Brain (organoid and tissue), 16 donors: ENCODE measurements at places on chromosomes 4 and X.

DNA sequence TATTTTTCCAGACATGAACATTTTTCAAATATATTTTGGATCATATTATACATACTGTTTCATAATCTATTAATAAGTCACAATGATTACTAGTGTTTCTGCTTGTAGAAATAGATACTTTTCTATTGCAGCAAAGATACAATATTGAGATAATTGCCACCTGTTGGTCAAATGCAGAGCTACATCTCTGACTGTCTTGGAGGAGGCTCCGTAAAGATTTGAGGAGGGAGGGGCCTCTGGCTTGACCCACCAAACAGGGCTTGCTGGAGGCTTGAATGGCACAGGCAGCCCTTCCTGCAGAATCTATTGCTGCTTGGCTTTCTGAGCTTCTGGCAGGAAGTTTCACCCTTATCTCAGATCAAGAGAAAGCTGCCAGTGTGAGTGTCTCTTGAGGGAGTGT, 99.3 kb upstream of the ARMCX2 start:
- peak; percentile 20 for DNase-seq

DNA sequence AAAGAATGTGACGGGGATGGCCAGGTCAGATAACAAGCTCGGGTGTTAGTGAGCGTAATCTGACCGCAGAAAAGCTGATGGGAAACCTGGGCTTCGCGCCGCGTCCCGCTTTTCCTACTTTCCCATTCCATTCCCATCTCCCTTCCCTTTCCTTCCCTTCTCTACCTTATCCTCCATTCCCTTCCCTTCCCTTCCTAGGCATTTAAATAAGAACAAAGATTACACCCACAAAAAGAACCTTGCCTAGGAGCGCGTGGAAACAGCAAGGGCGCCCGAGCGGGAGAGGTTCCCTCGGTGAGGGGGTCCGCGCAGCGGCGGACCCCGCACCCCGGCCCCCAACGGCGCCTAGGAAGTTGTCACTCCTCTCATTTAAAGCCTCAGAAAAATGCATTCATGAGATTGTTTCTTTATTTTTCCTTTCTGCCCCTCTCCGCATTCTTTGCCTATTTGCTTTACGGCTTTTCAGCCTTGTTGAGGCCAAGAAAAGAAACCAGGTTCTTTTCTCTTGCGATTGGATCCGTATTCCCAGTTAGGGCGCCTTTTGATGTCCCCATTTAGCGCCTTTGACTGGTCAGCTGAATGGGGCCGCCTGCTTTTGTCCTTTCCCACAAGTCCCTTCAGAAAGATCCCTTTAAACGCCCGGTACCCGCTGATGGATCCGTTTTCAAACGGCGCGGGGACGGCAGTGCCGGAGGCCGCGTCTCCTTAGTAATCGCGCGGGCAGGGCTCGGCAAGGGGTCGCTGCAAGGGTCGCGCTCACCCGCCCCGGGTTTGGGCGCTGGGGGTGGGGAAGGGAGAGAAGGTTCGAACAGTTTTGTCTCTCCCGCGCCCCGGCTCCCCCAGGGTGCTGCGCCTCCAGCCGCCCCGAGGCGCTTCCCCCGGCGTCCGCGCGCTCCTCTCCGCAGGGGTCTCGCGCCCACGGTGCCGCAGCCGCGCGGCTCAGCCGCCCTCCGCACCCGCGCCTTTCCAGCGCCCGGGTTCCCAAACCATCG, 54.1 kb upstream of the TMEM33 start:
- peak; percentile 37 for DNase-seq

GRCh38 chr4:69594382-69594781, 45.1 kb downstream of the UGT2A2 start:
- DNase-seq, result no peak

DNA sequence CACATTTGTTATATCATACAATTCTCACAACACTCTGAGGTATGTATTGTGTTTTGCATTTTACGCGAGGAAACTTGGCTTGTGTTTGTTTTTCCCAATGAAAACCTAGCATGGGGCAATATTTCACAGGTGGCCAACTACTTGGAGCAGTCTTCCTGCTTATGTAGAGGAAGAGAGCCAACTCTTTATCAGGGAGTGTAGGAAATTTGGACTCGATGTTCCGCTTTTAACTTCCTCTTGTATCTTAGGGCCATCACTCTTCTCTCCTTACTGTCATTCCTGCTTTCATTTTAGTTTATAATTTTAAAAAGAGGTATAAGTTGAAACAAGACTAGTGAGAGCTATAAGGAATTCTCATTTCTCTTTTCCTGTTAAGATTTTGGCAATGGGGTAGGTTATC, 107.7 kb upstream of the RPS6KA3 start:
- no peak for DNase-seq

DNA sequence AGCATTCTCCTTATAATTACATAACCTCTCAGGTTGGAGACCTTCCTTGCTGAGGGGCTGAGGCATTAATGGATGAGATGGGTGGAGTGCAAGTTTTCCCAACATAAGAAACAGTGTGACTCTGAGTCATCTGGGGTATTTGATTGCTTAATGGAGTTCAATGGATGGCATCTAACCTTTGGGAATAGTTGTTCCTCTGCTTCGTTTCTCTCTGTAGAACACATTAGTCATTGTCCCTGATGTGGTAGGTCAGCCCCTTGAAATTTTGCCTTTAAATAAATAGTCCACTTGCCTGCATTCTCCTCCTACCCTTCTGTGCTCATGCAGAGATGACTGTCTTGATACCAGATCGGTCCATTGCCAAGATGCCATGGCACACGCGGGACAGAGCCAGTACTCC, 38.6 kb downstream of the SLITRK2 start:
- DNase-seq, result no peak

- no peak for DNase-seq
These were observed 17.9 kb downstream of the COQ2 start for GRCh38 chr4:83266689-83267088.

DNA sequence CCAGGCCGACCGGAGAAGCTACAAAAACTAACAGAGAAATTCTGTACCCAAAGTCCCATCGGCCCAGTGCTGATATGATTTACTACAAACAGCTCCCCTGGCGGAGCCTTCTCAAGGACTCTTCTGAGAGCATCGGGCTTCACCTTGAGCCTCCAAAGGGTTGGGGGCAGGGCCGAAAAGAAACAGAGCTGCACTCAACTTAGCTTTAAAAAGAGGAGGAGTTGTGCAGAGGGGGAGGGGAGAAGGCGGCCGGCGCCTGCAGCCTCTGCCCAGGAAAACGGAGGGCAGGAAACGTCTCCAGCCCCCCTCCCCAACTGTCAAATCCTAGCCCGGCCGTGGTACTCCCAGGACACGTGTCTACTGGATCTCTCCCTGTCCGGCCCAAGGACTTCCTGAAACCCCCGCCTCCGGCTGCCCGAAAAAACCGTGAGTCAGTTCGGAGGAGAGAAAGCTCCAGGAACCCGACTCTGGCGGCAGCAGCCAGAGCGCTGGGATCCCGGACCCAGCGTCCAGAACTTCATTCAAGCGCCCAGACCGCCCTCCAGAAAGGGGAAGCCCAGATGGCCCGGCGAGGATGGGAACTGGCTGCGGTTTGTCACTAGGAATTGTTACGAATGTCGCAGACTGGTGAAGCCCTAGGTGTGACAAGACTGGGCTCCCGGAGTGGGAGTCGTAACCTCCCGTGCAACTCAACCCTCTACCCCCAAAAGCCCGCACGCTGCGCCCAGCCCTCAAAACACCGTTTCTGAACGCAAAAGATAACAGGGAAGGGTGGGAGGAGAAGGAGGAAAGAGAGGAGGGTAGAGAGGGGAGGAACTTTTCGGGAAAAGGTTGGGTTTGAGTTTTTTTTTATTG, 973 bp downstream of the ADAMTS3 start:
- DNase-seq, result peak; percentile 56

GRCh38 chr4:6134612-6135220, 65.6 kb downstream of the JAKMIP1 start:
- DNase-seq, result no peak
